ENCODE measurements at places on chromosomes 1 and 21.

- DNase-seq: no peak
Observed at GRCh38 chr21:32795376-32795775, 23.8 kb upstream of the PAXBP1 start.

- no peak for DNase-seq
Observed at GRCh38 chr1:84632673-84633434, 57.4 kb downstream of the SSX2IP start.

DNA sequence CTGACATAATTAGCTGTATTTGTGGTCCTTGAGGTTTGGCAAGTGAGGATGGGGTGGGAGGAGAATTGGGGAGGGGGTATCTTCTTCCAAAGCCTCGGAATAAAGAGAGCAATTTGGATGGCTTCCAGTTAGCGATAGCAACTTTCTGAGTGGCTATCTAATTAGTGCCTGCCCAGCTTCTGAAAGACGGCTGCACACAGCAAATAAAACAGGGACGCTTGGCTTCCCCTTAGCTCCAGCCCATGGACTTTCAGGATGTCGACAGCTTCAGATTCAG, 31.1 kb downstream of the KLHDC7A start:
- no peak for DNase-seq

- DNase-seq: no peak
Observed at GRCh38 chr1:116346943-116347673, 25.9 kb upstream of the ATP1A1 start.

GRCh38 chr1:220527279-220527907, 543 bp upstream of the MARK1 start:
- DNase-seq: no peak

DNA sequence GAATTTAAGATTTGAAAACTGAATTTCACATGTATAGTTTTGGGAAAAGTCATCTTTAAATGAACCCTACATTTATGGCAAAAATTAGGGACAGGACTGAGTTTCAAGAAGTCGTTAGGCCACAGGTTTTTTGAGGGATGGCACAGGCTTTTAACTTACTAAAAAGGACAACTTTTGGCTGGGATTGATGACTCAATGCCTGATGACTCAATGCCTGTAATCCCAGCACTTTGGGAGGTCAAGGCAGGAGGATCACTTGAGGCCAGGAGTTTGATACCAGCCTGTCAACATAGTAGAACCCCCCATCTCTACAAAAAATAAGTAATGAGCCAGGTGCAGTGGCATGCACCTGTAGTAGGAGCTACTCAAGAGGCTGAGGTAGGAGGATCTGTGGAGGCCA, 15.9 kb downstream of the UCK2 start:
- DNase-seq: no peak

DNA sequence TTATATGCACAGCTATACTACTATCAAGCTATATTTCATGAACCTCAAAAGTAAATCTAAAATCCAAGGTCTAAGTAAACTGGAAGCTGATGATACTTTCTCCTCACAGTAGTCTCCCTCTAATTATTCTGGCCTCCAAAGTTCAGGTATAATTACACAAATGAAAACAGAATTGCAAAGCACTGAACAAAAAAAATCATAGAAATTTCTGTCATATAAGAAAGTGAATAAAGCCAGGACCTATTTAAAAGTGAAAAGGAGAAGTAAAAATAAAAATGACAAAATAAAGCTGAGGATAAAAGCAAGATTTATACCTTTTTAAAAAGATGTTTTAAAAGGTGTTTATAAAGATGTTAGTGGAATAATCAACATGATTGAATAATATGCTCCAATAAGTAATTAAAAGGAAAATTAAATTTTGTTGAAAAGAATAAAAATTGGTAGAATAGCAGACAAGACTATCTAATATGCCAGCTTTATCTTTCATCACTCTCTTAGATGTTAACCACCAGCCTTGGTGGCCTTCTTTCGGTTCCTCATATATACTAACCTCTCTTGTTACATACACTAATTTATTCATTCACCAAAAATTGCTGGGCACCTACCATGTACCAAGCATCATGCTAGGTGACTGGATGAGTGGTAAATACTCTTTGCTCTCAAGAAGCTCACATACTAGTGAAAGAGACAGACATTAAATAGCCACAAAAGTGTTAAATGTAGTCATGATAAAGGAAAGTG, 25.1 kb downstream of the SHCBP1L start:
- DNase-seq: no peak

GRCh38 chr1:9025449-9025848, 774 bp downstream of the SLC2A7 start:
- no peak for DNase-seq

DNA sequence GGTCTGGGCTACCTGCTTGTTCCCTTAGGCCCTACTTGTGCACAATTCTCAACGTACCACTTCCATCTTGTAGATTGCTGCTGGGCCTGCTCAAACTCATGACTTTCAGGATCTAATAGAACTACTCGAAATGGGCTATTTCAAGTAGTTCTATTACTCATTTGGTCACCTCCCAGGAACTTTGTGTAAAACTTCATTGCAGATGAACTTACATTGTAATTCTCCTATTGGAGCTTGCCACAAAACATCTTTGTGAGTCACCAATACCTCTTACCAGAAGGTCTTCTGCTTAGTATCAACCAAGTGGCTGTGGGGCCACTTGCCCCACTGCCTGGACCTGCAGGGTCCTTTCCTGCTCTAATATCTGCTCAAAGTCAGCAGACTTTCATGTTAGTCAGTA, 10.7 kb upstream of the MYOCOS start:
- no peak for DNase-seq

GRCh38 chr1:113835686-113836290, 23.5 kb upstream of the RSBN1 start:
- DNase-seq: peak; percentile 6

Measured in DMS 273 treated with DMSO at 0.1 percent for 48 hours (cell line).